T-helper 9 cell (primary cell): ENCODE measurements at places on chromosomes 12 and 14.

DNA sequence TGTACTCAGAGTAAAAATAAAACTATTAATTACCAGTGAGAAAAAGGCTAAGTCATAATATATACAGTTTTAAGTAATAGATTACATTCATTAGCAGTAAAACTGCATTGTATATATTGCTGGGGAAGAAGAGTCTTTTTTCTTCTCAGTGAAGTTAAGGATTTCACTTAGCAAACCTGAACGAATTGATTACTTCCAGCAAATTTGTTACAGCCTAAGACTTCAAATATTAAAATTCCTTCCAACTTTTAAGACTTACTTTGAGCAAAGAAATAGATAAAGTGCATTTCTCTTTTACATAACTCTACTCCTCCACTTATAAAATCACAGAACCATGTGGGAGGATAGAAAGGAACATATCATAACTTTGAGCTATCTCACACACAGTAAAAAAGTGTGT lies 43.3 kb downstream of the PIK3C2G start:
- no peak for DNase-seq

- no peak for DNase-seq
Observed at GRCh38 chr12:6262623-6263022, 47.9 kb upstream of the PLEKHG6 start.

GRCh38 chr14:36997843-36998242 lies 174.6 kb downstream of the SLC25A21 start:
- no peak for DNase-seq

DNA sequence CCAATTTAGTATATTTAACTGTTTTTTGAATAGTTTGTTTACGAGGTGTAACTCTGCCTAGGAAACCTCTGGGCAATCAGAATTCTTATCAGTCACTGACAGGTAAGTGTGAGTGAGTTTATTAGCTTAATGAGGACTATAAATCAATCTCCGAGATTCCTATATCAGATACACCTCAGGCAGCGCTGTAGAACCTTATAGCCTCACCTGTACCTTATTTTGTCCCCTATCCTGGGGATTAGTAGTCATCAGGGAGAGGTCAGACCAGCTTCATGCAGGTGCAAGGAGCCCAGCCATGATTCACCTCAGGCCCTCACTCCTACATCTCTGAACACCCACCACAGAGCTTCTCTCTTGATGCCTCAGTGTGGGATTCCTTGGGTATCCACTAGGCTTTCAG lies 256.0 kb downstream of the KTN1 start:
- no peak for DNase-seq

GRCh38 chr14:93725002-93725582 lies 63.2 kb downstream of the PRIMA1 start:
- DNase-seq = no peak

- DNase-seq = no peak
Observed at GRCh38 chr14:101598571-101599233, 37.4 kb downstream of the DIO3 start.

DNA sequence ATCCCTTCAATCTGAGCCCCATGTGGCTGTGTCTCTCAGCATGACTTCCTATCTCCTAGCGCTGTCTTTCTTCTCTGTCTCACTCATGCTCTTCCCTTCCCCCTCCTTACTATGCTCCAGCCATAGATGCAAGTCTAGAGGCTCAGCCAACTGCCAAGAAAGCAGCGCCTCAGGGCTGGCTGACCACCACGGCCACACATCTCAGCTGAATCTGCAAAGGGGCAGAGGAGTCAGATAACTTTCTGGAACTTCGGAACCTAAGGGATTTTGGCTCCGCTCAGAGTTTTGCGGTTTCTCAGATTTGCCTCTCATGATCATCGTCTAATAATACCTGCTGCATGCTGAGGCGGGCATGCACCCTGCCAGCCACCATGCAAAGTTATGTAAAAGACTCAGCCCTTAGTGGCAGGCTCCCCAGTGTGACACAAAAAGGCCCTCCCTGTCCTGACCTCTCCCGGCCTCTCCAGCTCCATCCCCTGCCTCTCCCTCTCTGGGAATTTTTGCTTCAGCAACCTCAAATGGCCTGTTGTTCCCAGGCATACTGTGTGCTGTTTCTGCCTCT lies 5.0 kb upstream of the FGF6 start:
- no peak for DNase-seq

- DNase-seq = no peak
Observed at GRCh38 chr12:28866296-28866695, 282.8 kb upstream of the FAR2 start.

DNA sequence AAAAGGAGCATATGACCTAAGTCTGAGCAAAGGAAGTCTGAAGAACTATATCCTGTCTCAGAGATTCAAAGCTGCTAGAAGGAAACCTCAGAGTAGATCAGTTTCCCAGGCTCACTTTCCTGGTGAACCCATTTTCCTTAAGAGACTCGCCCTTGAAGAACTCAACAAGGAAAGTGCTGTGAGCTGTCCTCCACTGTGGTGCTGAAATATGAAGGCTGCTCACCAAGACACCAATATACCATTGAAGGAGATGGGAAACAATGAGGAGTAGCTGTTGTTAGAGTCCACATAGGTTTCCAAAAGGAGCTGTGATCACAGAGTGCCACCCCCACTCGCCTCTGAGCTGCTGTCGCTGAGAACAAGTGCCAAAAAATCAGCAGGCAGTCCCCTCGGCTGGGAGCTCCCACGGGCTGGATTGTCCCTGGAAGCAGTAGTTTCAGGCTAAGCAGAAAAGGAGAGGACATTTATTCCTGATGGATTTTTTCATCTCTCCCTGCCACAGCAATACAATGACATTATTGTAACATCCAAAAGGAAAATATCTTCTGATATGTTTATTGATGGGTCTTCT lies 282.1 kb downstream of the RPS29 start:
- no peak for DNase-seq

GRCh38 chr12:109253913-109254544 lies 55.1 kb downstream of the FOXN4 start:
- no peak for DNase-seq

DNA sequence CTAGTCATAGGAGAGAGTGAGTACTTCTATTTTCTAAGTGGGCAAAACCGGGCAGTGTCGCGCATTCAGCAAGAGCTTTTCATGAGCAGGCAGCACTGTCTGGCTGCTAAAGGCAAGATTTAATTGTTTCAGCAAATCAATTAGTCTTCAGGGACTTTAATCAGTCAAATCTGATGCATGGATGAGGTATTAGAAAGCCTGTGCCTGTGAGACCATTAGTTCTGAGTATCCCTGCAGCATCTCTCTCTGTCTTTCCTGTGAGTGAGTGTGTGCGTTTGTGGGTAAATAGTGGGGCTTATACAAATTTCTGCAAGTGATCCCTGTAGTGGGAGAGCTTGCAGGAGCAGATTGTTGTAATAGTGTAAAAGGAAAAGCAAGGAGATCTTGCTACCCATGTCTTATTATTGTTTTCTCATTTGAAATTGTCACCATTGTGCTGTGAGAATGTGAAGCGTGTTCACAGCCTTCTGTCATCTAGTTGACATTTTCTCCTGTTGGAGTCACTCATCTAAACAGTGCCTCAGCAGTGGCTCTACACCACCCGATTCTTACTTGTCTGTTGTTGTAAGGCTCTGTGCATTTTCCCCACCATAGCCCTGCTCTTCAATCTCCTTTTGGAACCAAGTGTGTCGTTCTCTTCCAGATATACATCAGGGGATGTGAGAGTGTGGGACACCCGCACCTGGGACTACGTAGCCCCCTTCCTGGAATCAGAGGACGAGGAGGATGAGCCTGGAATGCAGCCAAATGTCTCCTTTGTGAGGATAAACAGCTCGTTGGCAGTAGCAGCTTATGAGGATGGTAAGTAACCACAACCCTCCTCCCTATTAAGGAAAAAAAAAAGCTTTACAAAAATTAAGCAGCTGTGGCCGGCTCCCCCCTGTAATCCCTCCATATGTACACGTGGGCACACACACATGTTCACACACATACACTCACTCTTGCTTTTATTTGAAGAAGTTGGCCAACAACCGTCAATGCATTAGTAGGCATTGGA lies 53.6 kb downstream of the FBXW8 start:
- DNase-seq = no peak

DNA sequence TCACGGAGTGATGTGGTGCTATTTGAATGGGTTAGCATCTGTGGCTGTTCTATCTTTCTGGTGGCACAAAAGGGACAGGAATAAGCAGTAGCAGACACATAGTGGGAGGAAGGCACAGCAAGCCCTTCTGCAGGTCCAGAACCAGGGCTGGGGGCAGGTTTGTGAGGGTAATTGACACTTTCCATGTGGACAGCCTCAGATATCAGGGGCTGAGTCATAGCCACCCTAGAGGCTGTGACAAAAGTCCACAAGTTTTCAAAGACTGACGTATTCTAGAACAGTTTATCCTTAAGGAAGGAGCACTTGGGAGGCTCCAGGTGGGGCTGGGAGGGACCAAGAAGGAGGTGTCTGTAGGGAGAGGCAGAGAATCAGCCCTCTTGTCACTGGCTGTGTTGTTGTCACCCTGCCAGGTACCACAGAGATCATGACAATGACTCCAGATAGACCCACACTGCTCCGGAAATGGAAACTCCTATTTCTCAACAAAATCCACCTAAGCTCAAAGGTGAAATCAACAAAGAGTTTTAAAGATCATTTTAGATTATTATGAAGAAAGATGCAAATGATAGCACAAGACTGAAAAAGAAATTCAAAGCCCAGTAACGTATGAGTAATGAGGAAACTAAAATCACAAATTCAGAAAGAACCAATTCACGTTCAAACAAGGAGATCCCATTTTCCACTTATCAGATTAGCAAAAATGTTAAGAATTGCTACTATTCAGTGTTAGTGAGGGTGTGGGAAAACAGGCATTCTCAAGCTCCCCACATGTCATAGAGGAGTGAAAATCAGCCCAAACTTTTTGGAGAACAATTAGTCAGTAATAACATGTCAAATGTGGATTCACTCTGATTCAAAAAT lies 48.3 kb downstream of the NFKBIA start:
- no peak for DNase-seq

DNA sequence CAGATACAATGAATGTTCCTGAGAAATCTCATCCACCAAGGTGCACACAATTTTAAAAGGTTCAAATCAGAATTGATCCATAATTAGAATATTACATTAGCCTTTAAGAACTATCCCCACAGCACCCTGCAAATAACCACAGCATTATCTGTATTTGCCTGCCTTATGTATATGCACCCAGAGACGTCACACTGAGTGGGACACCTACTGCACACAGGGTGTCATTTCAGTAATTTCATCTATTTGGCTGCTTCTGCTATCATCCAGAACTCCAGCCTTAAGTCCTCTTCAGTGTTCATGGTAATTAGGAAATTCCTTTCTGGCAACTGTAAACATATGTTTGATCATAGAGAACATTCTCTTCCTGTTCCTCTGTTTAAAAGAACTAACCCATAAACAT lies 298.4 kb downstream of the SYT1 start:
- no peak for DNase-seq

GRCh38 chr12:46087916-46088439 lies 97.6 kb upstream of the SCAF11 start:
- no peak for DNase-seq

GRCh38 chr14:24238527-24239037 lies 3.8 kb downstream of the TINF2 start:
- no peak for DNase-seq

DNA sequence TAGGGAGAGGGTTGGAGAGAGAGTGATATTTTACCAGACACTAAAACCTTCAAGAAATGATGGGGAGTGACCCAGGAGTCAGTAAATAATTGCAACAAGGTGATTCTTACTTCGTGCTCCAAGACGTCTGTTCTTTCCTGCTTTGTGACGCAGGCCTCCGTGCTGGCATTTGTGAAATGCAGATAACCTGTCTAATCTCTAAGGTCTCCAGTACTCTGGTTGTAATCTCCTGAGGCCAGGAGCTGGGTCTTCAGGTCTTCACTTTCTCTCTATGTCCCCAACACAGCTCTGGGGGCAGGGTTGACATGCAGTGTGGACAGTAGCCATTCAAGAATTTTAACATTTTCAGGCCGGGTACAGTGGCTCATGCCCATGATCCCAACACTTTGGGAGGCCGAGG lies 53.1 kb downstream of the CD9 start:
- DNase-seq = no peak

- no peak for DNase-seq
Observed at GRCh38 chr12:43097471-43097870, 454.5 kb downstream of the ADAMTS20 start.

DNA sequence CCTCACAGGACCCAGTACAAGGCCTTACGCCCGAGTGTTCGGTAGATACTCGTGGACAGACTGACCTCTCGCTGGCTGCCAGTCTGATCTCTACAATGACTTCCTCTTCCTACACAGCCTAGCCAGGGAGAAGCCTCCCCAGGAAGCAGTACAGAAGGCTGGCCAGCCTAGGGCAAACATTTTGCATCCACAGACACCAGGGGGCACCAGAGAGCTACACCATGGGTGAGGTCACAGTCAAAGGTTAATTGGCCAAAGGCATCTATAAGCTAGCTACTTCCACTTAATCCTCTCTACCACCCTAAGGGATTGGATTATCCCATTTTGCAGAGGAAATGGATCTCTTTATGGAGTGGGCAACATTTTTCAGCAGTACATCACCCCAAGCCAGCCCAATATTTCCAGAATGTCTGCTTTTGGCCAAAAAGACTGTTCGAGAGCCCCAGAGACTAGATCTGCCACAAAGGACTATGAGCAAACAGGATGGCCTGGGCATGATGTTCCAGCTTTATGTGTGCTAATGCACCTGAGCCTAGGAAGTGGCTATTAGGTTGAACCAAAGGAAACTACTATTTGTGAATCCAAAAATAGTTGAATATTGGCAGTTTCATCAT lies 14.6 kb upstream of the PNMA1 start:
- peak; percentile 96 for DNase-seq
